NCI-H1436 (cell line): ENCODE measurements at places on chromosomes 16 and 17.

DNA sequence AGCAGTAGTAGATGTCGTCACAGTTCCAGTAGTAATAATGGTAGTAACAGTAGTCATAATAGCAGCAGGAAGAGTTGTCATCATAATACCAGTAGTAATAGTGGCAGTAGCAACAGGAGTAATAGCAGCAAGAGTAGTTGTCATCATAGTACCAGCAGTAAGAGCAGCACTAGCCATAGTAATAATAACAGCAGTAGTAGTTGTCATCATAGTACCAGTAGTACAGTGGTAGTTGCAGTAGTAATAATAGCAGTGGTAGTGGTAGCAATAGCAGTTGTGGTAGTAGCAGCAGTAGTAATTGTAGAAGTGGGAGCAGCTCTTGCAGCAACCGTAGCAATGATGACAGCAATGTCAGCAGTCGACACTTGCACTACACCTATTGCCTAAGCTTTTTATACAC is 502.8 kb downstream of the HS3ST4 start:
- DNase-seq = no peak

DNA sequence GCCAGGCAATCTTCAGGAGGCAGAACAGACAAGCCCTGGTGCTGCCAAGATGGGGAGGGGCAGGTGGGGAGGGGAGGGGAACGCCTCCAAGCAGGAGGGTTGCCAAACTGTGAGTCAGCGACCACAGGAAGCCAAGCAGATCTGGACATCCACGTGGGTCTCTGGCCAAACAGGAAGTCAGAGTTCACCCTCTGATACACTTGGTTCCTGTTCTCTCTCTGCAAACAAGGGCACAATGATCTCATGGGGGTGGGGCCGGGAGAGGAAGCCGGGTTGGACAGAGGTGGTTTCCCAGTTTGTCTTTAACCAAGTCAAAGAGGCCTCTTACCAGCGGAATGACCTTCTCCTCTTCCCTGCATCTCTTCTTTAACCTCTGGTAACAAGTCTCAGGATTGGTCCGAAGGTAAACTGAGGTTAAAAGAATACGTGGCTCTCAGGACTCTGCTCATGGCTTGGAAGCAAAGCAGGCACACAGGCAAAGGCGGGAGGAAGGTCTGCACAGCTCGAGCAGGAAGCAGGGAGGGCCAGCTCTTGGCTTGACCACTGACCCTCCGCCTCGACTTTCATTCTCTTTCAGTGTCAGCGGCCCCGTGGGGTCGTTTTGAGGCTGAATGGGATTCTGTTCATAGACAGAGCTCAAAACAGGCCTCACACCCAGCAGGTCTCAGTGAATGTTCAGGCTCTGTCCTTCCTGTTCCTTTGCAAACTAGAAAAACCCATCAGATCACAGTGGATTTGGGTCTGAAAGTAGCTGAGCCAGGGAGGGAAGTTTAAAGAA is 32.9 kb downstream of the TK2 start:
- DNase-seq = no peak

DNA sequence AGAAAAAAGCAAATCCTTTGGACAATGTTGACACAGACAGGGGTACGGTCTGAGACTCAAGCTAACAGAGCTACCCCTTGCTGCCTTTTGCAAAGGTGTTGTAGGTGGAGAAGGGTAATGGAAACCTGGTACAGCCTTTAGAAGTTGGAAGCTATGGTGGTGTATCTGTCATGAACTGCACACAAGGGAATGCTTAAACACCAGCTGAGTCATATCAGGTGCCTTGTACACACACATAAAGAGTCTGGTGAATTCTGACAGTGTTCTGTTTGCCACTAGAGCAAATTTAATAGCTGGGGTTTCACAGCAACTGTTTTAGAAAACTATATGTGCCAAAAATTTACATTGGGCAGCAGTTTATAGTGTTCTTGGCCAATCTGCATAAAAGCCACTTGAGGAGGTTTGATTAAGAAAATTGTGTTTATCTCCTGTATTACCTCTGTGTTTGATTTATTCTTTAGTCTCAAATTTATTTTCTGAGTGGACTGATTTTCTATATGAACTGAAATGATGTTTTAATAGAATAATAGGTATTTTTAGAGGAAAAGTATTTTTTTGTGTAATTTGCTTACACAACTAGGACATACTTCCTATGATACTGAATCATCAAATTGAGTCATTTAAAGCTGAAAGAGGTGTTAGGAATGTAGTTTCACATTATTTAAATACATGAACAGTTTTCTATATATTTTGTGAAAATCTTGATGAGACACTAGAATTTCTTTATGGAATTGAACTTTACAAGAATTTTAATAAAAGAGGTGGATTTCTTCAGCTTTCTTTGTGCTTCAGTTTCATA is 136.9 kb downstream of the MAP2K6 start:
- DNase-seq = no peak

GRCh38 chr17:76094046-76094445 is 9.5 kb downstream of the EXOC7 start:
- DNase-seq = no peak

DNA sequence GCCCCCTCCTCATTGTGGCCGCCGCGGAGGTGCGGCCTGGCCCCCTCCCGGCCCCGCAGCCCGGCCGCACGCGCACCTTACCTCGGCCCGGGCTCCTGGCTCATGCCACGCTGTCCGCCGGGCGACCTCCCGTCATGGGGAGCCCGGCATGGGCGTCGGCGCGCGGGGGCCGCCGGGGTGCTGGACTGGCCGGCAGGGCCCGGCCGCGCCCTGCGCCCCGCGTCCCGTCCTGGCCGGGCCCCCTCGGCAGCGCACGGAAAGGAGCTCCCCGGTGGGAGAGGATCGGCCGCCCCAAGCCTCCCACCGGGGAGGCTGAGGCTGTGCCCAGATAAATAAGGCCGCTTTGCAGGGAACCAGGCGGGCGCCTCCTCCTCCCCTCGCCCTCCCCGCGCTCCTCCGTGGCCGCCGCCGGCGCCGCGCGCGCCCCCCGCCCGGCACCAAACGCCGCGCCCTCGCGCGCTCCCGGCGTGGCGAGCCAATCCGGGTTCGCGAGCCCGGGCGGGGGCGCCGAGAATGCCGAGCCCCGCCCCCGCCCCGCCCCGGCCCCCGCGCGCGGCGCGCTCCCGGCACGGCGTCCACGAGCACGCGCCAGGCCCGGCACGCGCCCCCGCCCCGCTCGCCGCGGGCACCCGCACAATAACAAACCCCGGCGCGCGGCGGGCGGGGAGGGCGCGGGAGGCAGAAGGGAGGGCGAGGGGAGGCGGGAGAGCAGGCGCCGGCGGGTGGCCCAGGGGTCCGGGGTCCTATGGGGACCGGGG is at the start of gene FBXL16:
Gene FBXL16, minus strand, starts transcription at position 371 of the 758 bp plus-strand sequence. CDS start 8,396 bp downstream, outside the sequence.
- DNase-seq = peak; percentile 79

DNA sequence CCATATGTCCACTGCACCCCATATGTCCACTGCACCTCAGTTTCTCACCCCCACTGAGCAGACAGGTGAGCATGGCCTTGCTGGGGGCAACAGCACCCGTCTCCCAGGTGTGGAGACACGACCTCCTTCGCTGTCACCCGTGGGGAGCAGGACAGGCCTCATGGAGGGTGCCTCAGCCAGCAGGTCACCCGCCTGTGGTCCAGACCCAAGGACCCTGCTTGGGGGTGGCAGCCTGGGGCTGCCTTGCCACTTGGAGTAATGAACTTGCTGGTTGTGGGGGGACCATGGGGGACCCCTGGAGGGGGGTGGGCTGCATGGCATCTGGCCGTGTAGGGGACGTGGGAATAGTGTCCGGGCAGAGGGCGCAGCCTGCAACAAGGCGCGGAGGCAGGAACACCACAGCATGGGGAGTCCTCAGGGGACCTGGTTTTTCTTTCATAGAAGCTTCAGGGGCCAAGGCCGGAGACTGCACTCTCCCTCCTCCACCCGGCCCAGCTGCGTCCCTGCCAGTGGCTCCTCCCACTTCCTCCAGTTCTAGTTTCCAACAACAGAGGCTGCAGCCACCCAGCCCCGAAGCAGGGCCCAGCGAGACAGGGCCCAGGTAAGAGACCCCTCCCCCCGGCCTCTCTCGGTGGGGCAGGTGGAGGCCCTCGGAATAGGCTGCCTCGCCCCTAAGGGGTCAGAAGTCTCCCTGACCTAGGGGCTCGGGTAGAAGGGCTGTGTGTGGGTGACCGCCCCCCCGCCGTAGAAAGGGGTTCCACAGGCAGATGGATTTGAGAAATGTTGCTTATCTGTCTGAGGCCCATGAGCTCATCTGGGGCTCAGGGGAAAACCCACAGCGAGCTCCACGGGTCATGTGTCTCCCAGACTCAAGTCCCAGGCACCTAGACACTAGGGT is at the start of gene NHLRC4:
Gene NHLRC4, plus strand, starts transcription at position 531 of the 898 bp plus-strand sequence. CDS start 1,043 bp downstream, outside the sequence.
- peak; percentile 15 for DNase-seq

- no peak for DNase-seq
Measured at GRCh38 chr16:3465911-3466584, 22.6 kb downstream of the NAA60 start.

DNA sequence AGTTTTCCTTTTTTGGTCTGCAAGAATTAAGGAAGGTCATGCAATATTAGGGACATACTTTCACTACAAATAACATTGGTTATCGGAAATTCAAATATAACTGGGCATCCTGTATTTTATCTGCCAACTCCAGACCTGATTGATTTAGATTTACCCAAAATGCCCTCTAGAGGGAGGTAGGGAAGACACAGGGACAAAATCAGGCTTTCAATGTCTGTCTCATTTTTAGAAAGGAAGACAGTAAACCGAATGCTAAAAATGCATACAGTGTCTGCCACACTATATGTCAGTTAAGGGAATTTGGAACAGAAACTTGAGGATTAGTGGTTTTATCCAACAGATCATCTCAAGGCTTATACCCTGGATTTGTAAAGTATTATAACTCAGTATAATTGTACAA is 161.7 kb upstream of the SOX9 start:
- no peak for DNase-seq

DNA sequence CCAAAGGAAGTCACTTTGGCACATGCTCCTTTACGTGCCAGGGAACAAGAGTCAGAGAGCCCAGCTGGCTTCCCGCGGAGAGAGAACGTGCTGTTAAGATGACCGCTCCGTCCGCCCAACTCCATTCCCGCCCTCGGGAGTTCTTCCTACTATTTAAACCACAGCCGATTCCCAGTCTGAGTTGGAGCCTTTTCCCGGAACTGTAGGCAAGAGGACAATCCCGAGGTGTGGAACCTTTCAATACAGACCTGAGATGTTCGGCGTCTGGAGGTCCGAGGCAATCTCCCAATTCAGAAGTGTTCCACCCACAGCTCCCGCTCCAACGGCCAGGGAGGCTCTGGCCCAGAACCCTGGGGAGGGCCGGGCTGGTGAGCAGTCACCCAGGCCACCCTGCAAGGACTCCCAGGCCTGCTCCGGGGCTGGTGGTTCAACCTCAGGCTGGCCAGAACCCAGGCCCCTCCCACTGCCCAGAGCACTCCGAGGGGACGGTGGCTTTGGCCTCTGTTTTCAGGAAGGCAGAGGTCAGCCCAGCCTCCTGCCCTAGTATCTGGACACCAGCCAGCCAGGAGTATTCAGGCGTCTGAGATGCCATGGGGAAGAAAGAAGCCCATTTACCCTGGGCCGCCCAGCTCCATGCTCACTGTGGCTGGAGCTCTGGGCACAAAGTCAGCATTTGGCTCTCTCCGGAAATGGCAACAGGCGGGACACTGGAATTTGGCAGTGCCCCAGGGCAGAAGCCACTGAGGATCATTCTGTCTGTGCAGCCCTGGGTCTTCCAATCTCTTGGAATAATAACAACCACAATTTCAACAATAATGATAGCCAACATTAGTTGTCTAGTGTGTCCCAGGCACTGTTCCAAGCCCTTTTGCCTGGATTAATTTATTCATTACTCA is 21.4 kb downstream of the EMP2 start:
- no peak for DNase-seq

- peak; percentile 93 for DNase-seq
Measured at GRCh38 chr17:76593384-76593826, 7.7 kb upstream of the ST6GALNAC2 start.

DNA sequence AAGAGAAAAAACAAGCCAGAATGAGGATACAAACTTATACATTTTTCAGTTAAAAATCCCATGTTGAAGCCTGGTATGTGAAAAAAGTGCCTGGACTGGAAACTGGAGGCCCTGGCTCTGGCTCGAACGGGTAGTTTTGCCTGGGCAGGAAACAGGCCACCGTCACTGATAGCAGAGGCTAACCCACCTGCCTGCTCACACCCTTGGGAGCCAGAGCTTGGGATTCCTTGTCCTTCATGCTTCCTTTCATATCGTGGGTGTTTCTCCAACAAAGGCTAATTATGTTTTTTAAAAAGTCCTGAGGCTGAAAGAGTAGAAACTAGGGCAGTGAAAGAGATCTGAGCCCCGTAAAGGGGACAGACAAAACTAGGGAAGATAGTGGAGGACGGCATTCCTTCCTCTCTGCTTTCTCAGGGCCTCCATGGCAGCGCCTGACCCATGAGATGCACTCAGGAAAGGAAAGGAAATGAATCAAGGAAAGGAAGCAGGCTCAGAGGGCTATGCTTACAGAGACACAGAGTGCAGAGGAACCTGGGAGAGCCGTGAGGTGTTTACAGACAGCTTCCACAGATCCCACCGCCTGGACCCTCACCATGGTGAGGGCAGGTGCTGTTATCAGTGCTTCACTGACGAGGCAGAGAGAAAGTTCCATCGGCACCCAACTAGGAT is 138.1 kb downstream of the PARN start:
- DNase-seq = no peak

GRCh38 chr17:70636517-70637133 is 467.3 kb downstream of the KCNJ2 start:
- DNase-seq = peak; percentile 52

- no peak for DNase-seq
Measured at GRCh38 chr17:35630530-35631148, 43.5 kb downstream of the AP2B1 start.

DNA sequence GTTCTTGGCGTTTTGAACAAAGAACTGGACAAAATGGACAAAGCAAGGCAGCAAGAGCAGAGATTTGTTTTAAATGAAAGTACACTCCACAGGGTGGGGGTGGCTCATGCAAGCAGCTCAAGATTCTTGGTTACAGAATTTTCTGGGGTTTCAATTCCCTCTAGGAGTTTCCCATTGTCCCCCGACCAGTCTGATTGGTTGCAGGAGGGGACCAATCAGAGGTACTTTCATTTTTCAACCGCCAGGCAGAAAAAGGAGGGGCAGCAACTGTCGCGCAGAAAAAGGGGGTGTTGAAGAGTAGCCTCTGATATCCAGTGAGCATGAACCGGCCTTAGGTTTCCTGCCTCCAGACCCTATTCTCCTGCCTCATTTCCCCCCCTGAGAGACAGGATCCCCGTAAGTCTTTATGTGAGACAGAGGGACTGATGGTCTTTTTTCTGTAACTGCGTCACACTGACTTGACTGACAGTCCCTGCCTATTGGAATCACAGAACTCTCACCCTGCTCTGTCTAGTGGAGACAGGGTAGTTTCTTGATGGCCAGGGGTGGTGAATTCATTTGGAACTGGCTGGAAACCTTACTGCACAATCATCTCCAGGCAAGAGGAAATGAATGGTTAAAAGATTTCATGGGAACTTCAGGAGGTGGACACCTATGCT is 59.4 kb upstream of the ALOX12 start:
- no peak for DNase-seq

GRCh38 chr17:31627960-31628359 is 231.1 kb downstream of the COPRS start:
- DNase-seq = no peak
